ENCODE measurements at places on chromosomes 5 and 9.
A peak's percentile ranks its signal among the peaks of the same experiment; 100 is the strongest.

DNA sequence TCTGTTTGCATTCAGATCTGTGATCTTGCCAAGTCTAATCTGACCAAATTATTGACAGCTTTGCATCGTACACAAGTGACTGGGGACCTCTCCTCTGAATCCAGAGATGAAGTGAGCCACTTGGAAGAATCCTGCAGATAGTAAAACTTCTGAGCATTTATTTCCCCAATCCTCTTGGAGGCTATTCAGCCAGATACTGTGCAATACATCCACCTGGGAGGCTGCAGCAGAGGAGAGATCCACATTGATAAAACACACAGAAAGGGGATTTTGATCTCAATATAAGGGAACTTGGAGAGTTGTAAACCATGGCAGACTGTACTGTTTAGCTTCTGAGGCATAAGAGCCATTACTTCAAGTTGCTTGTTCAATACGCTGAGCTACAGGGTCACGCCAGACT, 654.6 kb downstream of the MTRR start:
- no peak for DNase-seq

DNA sequence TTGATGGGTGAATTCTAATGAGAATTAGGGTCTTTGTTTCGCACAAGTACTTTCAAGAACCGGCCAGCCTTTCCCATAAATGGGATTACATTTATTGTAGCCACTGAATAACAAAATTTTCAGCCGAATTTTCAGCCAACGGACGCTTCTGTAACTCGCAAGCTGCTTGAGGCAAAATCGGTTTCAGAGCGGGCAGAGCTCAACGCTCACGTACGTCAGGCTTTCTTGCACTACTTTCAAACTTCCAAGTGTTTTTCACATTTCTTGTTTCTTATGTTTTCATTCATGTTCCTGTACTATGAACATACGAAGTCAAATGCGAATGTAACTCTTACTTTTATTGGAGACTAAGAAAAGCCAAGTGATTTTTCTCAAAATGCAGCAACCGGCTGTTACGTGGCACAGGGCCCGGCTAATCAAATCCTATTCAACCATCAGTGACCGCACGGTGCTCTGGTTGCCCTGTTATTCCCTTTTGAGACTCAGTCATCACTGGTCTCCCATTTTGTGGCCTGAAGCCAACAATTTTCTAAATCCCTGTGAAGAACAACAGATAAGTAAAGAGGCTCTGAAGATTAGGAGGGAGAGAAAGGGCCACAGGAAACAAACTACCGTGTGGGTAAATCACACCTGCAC, 68.5 kb downstream of the SLC28A3 start:
- no peak for DNase-seq

- DNase-seq, result no peak
Measured at GRCh38 chr9:107933516-107933915, 443.9 kb upstream of the KLF4 start.

- no peak for DNase-seq
Measured at GRCh38 chr9:128406848-128407391, 13.7 kb upstream of the CERCAM start.

GRCh38 chr9:83281306-83282255, 218.6 kb upstream of the RASEF start:
- DNase-seq, result no peak

DNA sequence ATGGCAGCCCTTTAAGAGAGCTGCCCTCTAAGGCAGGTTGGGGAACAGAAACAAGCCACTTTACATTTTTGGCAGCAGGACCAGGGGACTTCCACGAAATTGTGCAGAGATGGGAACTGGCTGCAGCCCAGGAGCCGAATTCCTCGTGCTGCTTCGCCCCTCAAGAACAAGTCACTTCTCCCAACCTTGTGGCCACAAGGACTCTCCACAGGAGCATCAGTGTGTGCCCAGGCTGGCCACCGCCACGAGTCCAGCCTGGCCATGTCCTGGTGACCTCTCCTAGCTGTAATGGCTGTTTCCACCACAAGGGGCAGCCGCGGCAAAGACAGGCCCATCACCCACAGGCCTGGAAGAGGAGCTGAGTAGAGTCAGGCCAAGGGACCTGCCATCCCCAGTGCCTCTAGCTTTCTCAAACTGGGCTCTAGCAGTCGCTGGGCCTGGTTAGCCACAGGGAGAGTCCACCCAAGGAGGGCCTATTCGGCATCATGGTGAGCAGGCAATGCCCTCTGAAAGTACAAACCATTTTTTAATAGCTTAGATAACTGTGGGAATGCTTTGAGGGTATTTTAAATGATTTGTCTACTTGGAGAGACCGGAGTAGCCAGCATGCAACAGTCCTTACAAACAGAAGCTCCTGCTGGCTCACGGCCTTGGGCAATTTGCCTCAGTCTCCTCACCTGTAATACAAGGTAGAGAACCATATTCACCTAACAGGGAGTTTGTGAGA, 129.0 kb downstream of the COL23A1 start:
- DNase-seq, result peak; percentile 30

DNA sequence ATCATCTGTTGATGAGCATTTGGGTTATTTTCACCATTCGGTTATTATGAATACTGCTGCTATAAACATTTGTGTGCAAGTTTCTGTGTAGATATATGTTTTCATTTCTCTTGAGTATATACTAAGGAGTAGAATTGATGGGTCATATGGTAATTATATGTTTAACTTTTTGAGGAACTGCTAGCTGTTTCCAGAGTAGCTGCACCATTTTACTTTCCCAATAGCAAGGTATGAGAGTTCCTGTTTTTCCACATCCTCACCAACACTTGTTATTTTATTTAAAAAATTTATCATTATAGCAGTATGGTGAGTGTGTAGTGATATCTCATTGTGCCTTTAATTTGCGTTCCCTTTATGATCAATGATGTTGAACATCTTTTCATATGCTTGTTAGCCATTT, 29.2 kb downstream of the CD14 start:
- no peak for DNase-seq

DNA sequence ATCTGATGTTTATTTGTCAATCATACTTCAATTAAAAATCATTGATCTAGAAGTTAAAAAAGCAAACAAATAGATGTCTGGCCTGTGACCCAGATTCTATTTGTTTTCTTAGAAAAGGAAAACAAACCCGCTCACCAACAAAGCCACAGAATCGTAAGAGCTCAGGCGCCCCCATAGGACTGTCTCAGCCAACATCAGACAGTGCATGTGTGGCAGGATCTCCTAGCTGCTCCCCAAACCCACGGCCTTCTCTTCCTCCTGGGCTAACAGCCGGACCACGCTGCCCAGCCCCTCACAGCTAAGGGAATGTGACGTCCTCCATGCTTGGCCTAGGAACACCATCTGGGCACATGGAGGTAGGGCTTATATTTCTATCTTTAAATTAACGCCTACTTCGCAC, 19.4 kb downstream of the OR2Y1 start:
- no peak for DNase-seq

- no peak for DNase-seq
Measured at GRCh38 chr9:11149065-11149464, 536.3 kb upstream of the PTPRD start.

DNA sequence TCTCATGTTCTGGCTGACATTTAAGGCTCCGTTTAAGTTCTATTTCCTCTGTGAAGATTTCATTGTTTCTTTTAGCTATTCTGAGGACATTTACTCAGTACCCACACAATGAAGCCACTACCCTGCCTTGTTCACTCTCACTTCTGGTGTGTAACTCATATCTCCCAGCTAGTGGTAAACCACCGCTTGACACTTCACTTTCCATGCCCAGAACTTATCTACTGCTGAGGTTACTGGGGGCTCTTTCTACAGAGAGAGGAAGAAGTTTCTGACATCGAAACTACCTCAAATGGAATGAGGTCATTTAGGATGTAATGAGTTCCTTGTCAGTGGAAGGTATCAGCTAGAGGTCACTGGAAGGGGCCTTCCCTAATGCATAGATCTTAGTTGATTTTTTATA, 501.5 kb downstream of the DMAC1 start:
- no peak for DNase-seq

- no peak for DNase-seq
Measured at GRCh38 chr9:71001780-71002386, 119.5 kb downstream of the TRPM3 start.

- no peak for DNase-seq
Measured at GRCh38 chr9:113446323-113446740, 17.2 kb upstream of the RGS3 start.

- DNase-seq, result no peak
Measured at GRCh38 chr5:10451137-10451824, 9.6 kb downstream of the ROPN1L start.

DNA sequence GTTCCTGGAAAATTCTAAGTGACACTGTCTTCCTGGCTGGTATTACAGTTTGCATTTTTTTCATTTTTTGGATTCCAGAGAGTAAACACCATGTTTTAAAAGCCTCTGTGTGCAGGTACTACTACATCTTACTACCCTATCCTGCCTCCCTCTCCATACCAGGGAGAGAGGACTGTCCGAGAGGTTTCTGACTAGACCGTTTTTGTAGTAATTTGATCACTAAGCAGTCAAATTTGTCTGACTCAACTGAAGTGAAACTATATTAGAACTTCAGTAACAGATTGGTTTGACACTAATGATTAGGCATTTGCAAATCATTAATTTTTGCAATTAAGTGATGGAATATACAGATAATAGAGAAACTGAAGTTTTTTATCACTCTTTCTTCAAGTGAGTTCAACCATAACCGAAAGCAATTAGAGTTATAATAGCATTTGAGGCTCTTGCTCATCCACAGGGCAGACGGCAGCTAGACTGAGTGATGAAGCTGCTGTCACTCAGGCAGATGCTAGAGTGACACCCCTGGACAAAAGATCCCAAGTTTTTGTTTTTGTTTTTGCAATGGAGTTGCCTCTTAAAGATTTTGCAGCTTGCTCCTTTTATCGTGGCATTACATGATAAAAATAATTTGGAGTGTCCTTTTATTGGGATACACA, 44.3 kb downstream of the SMARCA2 start:
- no peak for DNase-seq

DNA sequence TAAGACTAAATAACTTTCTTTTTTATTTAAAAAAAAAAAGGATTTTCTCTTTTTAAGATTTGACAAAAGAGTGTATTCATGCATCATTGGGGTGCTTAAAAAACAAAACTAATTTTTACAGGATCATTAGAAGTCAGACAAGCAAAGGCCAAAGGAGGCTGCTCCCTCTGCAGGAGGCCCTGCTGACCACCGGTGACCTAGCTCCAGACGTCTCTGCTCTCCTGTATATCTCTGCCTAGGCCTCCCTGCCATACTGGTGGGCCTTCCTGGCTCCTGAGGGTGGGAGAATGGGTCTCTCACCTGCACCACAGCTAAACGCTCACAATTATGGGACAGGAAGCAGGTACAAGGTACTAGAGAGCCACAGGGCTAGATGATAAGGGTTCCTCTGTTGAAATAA, 36.6 kb downstream of the CSF2 start:
- DNase-seq, result no peak

- DNase-seq, result no peak
Measured at GRCh38 chr5:133899506-133899905, 68.9 kb downstream of the C5orf15 start.

GRCh38 chr5:148765061-148765460, 61.4 kb upstream of the ADRB2 start:
- DNase-seq, result no peak

GRCh38 chr9:15453956-15454355, 31.3 kb downstream of the SNAPC3 start:
- DNase-seq, result no peak

- DNase-seq, result no peak
Measured at GRCh38 chr9:128969491-128969890, 22.0 kb downstream of the NUP188 start.

GRCh38 chr5:108432024-108432423, 50.1 kb upstream of the FBXL17 start:
- DNase-seq, result no peak

DNA sequence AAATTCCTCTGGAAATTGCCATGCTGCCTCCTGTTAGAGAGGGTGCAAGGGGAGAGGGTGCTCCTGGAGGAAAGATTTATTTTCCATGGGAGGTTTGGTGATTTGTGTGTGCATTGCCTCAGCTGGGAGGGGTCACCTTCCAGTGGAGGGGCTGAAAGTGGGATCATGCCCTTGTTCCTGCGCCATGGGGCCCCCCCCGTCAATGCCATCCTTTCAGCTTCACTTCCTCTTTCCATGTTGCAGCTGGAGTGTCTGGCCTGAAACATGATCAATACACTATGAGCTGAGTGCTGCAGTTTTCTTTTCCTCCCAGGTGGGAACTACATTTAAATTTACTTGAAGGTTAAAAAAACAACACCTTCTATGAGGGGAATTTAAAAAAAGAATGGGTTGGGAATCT, 176.8 kb downstream of the MELK start:
- DNase-seq, result no peak

DNA sequence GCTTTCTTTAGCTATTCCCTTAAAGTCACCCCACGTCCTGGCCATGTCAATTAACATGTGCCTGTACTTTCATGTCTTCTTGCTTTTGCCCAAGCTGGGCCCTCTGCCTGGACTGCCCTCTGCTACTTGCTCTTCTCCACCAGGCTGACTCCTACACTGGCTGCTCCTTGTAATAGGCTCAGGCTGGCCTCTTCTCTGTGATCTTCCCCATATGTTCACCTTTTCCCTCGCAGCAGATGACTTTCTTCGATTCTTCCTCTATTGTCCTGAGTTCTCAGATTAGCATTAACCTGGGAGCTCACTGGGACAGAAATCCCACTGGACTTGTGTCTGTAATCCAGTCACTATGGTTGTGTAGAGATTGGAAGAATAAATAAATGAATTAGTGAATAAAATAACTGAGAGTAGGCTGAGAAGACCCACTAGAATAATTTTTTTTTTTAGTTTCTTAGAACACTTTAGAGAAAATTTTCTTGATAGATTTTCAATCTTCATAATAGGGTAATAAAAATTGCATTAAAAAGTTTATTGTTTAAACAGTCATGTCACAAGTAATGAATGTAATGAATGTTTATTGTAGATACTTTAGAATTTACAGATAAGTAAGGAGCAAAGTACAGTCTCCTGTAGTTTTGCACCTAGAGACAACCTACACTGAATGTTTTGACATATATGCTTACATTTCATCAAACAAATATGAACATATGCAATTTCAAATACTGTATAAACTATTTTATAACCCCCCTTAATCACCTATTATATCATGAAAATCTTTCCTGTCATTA, 47.4 kb upstream of the TNFSF15 start:
- DNase-seq, result no peak

GRCh38 chr5:132979367-132979940, 16.0 kb upstream of the AFF4 start:
- DNase-seq, result no peak

DNA sequence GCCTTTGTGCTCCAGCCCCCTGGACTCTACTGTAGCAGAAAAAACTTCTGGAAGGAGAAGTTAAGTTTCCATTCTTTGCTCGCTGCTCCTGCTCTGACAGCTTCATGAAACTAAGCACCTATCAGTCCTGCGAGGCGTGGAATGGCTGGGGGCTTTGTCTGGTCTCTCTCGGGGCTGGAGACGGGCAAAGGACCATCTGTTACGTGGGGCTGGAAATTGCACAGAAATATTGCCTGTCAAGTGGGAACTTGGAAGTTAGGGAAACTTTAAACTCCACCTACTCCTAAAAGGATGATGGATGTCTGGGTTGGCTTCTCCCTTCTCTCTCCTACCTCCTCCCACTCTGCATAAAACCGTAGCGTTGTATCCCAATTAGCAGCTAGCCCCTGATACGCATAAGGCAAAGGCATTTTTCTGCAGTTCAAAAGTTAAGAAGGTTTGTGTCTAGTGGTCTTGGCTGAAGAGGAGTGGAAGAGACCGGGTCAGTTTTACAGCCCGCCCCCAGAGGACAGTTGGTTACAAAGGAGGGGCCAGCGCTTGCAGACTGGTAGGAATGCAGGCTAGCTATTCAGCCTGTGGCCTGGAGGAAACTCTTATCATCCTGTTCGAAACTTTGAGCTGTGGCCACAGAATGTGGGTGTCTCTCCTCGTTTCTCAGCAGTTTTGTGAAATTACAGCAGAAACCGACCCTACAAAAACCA, 1.3 kb downstream of the FBXL7 start:
- no peak for DNase-seq

- DNase-seq, result no peak
Measured at GRCh38 chr9:130664251-130665028, at the start of gene PRDM12. TSS of gene PRDM12 (plus strand) at chr9:130664594. CDS start at chr9:130664654, 60 bp downstream.
